ENCODE measurements at places on chromosomes 5 and 9.

DNA sequence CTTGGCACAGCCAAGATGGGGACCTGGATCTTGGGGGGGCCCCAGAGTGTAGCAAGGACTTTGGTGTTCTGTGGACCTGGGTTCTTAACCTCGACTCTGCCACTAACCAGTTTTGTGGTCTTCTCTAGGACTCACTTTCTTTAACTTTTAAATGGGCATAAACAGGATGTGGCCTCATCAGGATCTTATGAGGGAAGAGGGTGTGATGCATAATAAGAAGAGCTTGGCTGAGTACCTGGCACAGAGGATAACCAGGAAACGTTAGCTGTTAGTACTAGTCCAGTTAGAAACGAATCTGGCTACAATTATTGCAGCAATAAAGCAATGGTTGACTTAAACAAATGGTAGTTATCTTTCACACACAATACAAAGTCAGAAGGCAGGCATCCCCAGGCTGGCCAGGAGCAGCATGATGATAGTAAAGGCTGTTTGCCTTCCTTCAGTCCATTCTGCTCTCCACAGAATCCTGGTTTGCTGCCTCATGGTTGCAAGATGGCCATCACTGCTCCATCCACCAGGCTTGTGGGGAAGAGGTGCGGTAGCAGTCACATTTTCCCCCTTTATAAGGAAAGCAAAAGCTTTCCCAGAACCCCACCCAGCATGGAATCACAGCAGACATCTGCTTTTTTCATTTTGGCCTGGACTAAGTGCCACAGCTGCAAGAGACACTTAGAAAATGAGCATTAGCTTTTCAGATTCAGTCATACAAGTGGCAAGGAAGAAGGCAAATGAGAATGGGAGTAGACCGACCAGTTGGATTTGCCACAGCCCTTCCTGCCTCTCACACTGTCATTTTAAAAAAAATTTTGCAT, 225.0 kb downstream of the AOPEP start:
- no peak for DNase-seq

DNA sequence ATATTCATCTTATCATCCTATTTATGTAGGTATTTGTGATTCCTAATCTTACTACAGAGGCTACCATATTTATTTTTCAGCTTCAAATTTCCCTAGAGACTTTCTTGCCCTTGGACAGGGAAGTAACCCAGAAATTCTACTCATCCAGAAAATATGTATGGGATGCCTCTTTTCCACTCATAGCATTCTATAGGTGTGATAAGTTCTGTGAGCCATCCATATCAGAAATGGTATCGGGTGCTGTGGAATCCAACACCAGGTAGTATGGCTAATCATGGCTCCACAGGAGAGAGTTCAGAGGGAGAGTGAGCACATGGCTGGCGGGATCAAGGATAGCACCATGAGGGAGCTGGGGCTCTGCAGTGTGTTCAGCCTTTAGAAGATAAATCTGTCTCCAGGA, 349.3 kb upstream of the ACTBL2 start:
- no peak for DNase-seq

DNA sequence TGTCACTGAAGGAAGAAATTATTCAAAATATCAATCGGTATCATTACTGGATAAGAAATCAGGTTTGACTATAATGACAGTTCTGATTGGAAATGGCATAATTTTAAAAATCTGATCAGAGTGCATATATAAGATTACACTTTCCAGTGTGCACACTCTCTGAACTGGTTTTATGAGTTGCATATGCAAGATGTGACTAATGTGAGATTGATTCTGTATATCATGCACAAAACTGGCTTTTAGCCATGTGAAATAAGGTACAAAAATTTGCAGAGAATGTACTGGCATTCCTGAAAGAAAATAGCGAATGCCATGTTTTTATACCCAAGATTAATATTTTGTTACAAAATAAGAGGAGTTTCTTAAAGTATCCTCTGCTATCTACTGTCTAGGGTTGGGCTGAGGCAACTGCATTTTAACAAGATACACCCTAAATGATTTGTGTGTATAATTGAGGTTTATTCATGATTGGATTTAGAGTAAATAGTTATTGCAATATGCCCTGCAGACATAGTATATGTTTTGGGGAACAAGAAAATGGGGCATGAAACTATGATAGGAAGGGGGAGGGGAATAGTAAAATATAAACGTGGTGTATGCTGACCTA, 70.7 kb downstream of the LNPEP start:
- DNase-seq, result no peak

DNA sequence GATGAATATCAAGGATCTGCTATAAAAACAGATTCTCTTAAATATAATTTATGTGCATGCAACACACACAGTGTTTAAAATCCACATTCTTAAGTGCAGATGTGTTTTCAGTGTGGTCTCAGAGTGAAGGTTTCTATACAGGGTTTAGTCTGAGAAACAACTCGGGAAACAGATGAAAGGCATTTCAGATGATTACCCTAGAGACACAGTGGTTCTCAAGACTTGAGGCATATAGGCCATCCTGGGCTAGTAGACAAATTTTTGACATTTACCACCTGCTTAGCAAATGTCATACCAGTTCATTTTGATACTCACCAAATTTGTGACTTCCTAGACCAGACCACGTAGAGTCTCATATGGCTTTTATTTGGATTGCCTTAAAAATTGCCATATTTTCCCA, 216.5 kb downstream of the ARL15 start:
- DNase-seq, result no peak

- DNase-seq, result no peak
Measured at GRCh38 chr5:91670122-91670521, 287.0 kb upstream of the ARRDC3 start.

DNA sequence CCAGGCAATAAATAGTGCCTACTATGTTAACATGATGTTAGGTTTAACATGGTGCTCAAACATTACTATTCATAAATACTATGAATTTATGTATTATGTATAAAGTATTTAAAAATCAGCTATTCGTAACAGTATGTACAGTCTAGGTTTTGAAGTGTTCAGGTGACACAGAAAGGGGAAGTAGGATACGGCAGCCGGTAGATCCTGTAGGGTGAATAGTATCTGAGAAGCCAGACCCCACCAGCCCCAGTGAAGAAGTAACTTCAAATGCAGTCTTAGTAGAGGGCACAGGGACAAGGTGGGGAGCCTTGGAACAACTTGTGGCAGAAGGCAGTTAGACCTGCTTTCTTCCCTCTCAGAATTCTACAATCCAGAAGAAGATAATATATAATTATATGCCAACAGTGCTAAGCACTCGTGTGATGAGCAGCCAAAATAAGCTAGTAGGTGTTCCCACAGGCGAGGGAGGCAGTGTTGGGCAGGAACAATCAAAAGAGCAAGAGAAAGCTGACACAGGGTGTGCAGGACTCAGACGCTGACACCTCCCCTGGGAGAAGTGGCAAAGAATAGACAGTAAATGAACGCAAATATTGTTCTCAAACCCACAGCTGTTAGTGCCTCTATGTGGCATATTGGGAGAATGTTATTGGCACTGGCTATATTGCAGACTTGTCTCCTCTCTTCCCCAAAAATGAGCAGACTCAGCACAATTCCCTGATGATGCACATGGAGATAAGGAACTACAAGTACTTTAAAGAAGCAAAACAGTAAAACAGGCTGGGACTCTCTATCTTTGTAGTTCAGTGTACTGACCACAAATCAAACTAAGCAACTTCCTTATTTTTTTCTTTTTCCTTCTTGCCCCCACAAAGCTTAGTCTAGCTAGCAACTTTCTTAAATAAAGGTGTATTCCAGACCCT, 4.6 kb downstream of the ZNF367 start:
- no peak for DNase-seq

GRCh38 chr5:158246661-158247060, 387.7 kb upstream of the CLINT1 start:
- no peak for DNase-seq

DNA sequence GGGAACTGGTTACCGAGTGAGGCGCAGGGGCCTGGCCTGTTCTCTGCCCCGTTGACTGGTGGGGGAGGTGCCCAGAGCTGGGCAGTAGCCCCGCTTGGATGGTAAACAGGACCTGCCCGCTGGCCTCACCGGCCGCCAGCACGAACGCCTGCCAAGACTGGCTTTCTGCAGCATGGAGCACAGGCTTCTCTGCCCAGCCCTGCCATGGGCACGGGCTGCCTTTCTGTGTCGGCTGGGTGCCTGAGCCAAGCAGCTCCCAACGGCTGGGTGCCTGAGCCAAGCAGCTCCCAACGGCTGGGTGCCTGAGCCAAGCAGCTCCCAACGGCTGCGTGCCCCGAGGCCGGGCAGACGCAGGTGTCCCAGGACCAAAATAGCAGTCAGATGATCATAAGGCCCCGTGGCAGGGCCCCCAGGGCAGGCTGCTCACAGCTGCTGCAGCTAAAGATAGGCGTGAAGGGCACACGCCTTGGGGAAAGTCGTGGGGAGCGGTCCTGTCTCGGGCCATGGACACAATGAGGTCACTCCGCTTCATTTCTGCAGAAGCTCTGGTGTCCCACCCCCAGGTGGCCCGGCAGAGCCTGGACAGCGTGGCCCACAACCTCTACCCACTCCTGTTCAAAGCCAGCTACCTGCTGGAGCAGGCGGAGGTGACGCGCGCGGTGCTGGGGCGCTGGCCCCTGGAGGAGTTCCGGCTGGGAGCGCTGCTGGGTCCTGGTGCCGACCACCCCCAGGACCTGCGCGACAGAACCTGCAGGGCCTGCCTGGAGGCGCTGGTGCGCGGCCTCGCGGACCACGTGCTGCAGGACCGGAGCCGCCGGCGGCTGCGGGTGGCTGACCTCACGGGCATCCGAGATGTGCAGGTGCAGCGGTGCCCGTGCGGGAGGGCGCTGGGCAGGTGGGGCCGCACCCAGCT, at the start of gene LRRC14B:
LRRC14B (plus strand) TSS at position 460 of the 913 bp plus-strand sequence; CDS start at position 504, 44 bp downstream.
- DNase-seq, result peak; percentile 67
